ENCODE measurements at places on chromosomes 1 and 21. TPM values are rescaled to one million over a fixed set of nuclear protein-coding genes. Genes with fewer than 3 reads are reported as not detected.

The OBSCN gene
- polyA plus RNA-seq: 15.0 TPM

The LYPD8 gene
- not detected for polyA plus RNA-seq

The NID1 gene
- polyA plus RNA-seq: 53.8 TPM

The RGS8 gene
- not detected for polyA plus RNA-seq

The FAM72D gene
- polyA plus RNA-seq: 0.40 TPM

The OLFML2B gene
- polyA plus RNA-seq: 2.9 TPM

The ZNF362 gene
- polyA plus RNA-seq: 54.3 TPM

The DYNLT4 gene
- 2.2 TPM for polyA plus RNA-seq

The SPRR2G gene
- not detected for polyA plus RNA-seq

The RPL11 gene
- 593 TPM for polyA plus RNA-seq

The TTC34 gene
- 0.55 TPM for polyA plus RNA-seq

The PCP4 gene
- 6.0 TPM for polyA plus RNA-seq

The RHOU gene
- polyA plus RNA-seq: 70.5 TPM

The HTR6 gene
- polyA plus RNA-seq: not detected

The USH2A gene
- not detected for polyA plus RNA-seq

The KRTAP10-8 gene
- polyA plus RNA-seq: not detected

The HCRTR1 gene
- 0.68 TPM for polyA plus RNA-seq

The EDARADD gene
- 1.7 TPM for polyA plus RNA-seq

The PROX1 gene
- polyA plus RNA-seq: 6.7 TPM

The IL19 gene
- polyA plus RNA-seq: not detected

The JAK1 gene
- 60.2 TPM for polyA plus RNA-seq

The HMGCS2 gene
- polyA plus RNA-seq: 119 TPM

The SFN gene
- polyA plus RNA-seq: 7.3 TPM

The LRRN2 gene
- polyA plus RNA-seq: 25.5 TPM

The DCDC2B gene
- 0.17 TPM for polyA plus RNA-seq

The RBM11 gene
- 1.1 TPM for polyA plus RNA-seq

The DYNLT5 gene
- polyA plus RNA-seq: 0.13 TPM

The ADAMTS1 gene
- polyA plus RNA-seq: 144 TPM

The DAB1 gene
- polyA plus RNA-seq: 19.5 TPM

The FCRL3 gene
- not detected for polyA plus RNA-seq

The LEPR gene
- 4.1 TPM for polyA plus RNA-seq

The KIF17 gene
- polyA plus RNA-seq: 0.05 TPM

The UBXN11 gene
- 34.0 TPM for polyA plus RNA-seq

The SPRR5 gene
- polyA plus RNA-seq: not detected

The ATP5PF gene
- 478 TPM for polyA plus RNA-seq

The EDN2 gene
- 2.3 TPM for polyA plus RNA-seq
